ENCODE measurements at places on chromosomes 5 and 9.

DNA sequence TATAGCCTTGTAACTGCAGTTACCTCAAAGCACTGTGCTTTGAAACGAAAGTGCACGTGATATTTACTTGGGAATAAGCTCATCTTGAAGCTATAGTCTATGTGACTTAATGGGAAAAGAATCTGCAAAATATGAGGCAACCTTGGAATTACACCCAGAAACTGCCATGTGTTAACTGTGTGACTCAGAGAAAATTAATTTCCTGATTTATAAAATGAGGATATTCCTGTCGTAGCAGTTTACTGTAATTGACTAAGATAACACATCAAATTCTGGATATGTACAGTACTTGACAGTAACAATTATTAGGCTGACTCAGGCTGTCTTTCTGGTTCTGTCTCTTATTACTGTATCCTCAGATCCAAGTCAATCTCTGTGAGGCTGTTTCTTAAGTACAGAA lies 1079.9 kb upstream of the ACO1 start:
- DNase-seq: no peak

- DNase-seq: no peak
These were observed 187.1 kb downstream of the TRIM32 start for GRCh38 chr9:116873937-116874914.

GRCh38 chr5:91670563-91670962 lies 287.4 kb upstream of the ARRDC3 start:
- peak; percentile 32 for DNase-seq

DNA sequence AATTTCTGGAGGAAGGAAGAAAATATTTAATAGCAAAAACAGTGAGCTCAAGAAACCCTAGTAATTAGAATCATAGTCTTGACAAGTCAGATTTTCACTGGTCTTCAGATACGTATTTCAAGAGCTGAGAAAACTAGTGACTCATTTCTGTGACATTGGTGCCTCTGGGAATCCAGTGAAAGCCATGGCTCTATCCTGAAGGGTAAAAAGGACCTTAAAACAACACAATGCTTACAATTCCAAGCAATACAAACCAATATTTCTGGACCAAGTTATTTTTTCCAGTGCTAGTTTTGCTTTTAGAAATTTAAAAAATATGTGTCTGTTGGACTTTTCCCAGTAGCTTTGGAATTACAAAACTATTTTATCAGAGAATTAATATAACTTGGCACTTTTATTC lies 140.3 kb downstream of the LPAR1 start:
- no peak for DNase-seq

- DNase-seq: peak; percentile 46
These were observed 322.4 kb upstream of the GRAMD2B start for GRCh38 chr5:126100767-126101166.

GRCh38 chr5:103066326-103066725 lies 53.6 kb downstream of the GIN1 start:
- no peak for DNase-seq

DNA sequence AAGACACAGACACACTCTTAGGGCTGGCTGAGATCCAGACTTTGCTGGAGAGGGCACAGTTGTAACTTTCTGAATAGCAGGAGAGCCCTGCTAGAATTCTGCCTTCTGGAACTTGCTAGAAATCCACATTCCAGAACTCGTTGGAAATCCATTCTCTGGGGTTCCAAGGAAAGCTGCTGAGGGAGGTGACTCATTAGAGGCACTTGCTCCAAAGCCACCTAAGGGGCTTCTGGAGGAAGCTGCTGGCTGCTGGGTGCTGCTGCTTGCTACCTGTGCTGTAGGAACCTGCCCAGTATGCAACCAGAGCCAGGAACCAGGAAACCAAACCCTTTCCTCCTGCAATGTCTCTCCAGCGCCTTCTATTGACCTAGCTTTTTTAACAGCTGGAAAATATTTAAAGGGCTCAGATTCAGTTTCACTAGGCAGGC lies 4.1 kb upstream of the TLE4 start:
- DNase-seq: peak; percentile 33

GRCh38 chr9:8430945-8431344 lies 631.4 kb upstream of the DMAC1 start:
- DNase-seq: no peak

DNA sequence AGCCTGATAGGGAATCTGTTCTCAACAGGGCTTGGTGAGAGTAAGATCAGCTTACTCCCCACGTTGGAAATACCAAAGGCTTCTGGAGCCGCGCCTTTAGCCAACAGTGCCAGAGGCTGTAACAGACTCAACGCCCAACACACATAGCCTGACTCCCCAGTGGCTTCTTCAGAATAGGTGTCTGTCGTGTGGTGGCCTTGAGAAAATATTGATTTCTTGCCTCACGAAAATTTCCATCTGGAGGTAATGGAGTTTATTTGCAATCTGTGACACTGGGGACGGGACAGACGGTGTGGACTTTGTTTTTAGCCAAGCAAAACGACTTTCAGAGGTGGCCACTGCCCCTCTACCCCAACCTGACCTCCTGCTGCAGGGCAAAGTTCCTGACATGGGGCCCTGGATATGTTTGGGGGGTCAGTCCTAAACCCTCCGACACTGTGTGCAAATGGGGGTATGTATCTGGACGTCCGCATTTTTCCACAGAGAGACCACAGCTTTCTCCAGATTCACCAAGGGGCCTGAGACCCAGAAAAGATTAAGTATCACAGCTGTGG lies 189.3 kb downstream of the CDK5RAP2 start:
- DNase-seq: no peak

- DNase-seq: peak; percentile 13
These were observed 223.7 kb downstream of the DMRT2 start for GRCh38 chr9:1273859-1274258.

- peak; percentile 33 for DNase-seq
These were observed 95.1 kb downstream of the AK8 start for GRCh38 chr9:132783006-132783405.

DNA sequence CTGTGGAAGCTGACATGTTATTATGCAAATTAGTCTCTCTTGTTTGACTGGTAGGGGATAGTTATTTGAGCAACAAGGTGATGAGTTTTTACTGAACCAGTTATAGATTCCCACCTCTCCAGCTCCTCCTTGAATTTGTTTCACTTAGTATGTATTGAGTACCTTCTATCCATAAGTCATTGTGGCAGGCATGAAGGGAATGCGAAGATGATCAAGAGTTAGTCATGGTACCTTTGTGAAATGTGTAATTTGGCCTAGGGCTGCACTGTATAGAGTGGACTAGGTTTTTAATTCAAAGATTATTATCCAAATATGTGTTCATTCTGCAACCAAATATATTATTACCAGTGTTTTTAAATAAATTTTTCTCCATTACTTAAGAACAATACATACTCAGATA lies 110.1 kb downstream of the HACD4 start:
- DNase-seq: no peak

DNA sequence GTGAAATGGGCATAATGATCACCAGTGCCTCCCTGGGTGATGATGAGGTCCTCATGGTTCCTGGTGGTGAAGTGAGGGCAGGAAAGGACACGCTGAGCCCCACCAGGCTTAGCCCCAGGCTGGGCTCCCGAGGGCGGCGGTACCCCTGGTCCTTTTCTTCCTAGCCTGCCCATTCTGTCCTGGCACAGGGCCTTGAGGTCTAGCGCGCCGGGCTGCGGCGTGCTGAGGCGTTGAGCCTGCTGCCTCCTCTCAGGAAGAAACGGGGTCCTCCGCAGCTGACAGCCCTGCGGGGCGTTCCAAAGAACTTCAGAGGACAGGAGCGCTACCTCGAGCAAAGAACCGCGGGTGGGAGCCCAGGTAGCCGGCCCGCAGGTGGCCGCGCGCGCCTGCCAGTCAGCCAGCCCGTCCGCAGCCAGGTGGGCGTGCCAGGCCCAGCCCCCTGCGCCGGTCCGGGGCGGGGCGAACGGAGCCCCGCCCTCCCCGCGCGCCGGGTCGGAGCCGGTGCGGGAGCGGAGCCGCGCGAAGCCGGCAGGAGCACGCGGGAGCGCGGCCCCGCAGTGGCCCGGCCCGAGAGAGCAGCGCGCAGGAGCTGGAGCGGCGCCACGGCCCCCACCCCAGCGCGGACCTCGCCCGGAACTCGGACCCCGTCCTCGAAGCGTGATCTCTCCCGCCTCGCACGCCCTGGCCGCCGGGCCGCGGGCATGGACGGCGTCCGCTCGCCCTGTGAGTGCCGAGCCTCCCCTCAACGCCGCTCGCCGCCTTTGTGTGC lies at the start of gene WNK2:
TSS of gene WNK2 (plus strand) at position 477 of the 769 bp plus-strand sequence. CDS start 791 bp downstream, outside the sequence.
- peak; percentile 64 for DNase-seq

- DNase-seq: no peak
These were observed 11.7 kb downstream of the SPDL1 start for GRCh38 chr5:169595172-169595820.

DNA sequence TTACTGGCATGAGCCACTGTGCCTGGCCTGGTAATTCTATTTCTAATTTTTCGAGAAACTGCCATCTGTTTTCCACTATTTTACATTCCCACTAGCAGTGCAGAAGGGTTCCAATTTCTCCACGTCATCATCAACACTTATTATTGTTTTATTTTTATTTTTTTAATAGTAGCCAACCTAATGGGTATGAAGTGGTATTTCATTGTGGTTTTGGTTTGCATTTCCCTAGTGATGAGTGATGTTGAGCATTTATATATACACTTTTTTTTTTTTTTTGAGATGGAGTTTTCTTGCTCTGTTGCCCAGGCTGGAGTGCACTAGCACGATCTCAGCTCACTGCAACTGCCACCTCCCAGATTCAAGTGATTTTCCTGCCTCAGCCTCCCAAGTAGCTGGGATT lies 28.3 kb downstream of the WWC1 start:
- no peak for DNase-seq

- no peak for DNase-seq
These were observed 40.6 kb upstream of the IRX4 start for GRCh38 chr5:1923341-1923740.

All from GM23338 (cell line).